ENCODE measurements at places on chromosomes 5 and 9. TPM values are rescaled to one million over a fixed set of nuclear protein-coding genes. Genes with fewer than 3 reads are reported as not detected.

Gene HAVCR1
- polyA plus RNA-seq, result 7.0 TPM

DNA sequence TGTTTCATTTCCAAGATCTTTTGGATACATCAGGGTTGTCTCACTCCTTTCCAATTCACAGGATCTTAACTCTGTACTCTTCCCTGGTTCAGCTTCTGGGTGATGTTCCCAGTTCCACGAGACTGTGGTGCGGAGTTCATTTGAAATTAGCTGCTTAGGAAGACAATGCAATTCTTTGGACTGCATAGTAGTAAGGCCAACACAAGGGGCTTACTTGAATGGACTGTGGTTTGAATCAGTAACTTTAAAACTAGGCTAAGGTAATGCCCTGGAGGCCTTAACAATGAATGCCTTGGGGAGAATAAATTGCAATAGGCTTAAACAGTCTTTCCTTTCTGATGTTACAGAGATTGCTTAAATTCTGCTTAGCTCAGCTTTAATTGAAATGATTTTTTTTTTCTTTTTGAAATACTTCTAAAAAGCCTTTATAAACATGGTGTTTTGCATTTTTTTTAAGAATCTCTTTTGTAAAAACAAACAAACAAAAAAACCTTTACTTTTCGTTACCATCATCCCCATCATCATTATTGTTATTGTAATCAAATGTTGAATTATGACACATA is 133.8 kb upstream of the MEF2C start:
- no peak for DNase-seq

Gene HACD4
- polyA plus RNA-seq, result 2.8 TPM

Gene PAEP
- not detected for polyA plus RNA-seq

DNA sequence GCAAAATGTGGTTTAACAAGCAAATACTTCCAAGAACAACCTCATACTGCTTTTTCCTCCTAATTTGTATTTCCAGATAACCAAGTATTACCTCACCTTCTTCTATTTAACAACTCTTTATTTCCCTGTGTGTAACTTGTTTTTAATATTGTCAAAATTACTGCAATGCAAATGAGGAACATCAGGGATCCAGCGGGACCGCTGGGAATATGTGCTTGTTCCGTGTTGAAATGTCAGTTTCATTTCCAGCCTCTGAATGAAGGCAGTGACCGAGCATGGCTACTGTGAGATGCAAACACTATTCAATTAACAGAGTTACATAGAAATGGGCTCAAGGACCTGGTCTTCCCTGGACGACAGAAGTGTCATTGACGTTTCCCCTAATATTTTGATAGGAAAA is 110.8 kb upstream of the CTSL start:
- DNase-seq, result no peak

Gene SH3TC2
- polyA plus RNA-seq, result 0.23 TPM

- DNase-seq, result no peak
These were observed 533.4 kb upstream of the GRIA1 start for GRCh38 chr5:152956943-152957613.

DNA sequence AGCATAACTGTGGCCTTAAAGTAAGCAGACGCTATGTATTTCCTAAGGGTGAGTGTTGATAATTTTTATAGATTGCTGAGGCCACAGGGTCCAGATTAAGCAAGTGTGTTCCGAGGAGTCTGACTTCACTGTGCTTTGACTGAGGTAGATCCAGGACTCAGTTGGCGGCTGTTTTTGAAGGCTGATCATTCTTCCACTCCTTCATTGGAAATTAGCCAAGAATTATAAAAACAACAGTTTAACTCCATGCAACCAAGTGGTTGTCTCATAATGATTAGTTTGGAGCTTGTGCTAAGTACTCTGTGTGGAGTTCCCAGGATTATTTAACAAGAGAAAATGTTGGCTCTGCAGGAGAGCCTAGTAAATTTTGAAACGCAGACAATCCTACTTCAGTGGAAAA is 19.1 kb downstream of the IQGAP2 start:
- no peak for DNase-seq
